ENCODE measurements at places on chromosomes 4 and X.

- no peak for DNase-seq
Observed at GRCh38 chr4:179110356-179110755, 1668.1 kb upstream of the AGA start.

- peak; percentile 9 for DNase-seq
Observed at GRCh38 chr4:18042754-18043153, 21.2 kb upstream of the LCORL start.

DNA sequence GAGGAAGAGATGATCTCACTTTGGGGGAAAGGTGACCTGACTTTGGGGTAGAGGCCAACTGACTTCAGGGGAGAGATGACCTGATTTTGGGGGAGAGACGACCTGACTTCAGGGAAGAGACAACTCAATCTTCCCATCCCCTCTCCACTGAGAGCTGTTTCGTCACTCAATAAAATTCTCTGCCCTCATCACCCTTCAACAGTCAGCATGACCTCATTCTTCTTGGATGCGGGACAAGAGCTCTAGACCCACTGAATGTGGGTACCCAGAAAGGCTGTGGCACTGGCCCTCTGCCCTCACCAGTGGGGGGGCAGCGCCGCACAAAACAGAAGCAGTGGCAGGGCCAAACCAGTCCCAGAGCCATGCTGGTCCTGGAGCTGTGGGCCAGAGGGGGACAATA is 34.6 kb downstream of the ATXN3L start:
- no peak for DNase-seq

DNA sequence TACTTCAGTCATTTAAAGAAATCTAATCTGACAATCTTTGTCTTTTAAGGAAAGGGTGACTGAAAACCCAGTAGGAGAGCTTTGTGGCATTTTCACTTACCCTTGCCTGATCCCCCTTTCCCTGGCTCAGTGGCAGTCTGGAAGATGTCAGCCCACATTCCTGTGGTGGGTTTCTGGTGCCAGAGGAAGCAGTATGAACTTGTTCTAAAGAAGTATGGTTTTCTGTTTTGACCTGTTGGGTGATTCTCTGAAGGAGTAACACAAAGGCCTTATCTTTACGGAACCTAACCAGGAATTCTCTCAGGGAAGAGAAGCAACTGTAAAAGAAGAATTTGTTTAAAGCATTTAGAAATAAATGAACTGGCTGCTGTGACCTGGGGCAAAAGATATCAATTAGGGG is 41.9 kb downstream of the BMP15 start:
- no peak for DNase-seq

All from hematopoietic multipotent progenitor cell treated with erythropoietin and hydrocortisone succinate and interleukin-3 and kit ligand, for 8 days (in vitro differentiated cells).